Colonic mucosa (tissue), 4 donors: ENCODE measurements at places on chromosomes 13 and 19. TPM values are rescaled to one million over a fixed set of nuclear protein-coding genes. Genes with fewer than 3 reads are reported as not detected.
A peak's percentile ranks its signal among the peaks of the same experiment; 100 is the strongest.

DNA sequence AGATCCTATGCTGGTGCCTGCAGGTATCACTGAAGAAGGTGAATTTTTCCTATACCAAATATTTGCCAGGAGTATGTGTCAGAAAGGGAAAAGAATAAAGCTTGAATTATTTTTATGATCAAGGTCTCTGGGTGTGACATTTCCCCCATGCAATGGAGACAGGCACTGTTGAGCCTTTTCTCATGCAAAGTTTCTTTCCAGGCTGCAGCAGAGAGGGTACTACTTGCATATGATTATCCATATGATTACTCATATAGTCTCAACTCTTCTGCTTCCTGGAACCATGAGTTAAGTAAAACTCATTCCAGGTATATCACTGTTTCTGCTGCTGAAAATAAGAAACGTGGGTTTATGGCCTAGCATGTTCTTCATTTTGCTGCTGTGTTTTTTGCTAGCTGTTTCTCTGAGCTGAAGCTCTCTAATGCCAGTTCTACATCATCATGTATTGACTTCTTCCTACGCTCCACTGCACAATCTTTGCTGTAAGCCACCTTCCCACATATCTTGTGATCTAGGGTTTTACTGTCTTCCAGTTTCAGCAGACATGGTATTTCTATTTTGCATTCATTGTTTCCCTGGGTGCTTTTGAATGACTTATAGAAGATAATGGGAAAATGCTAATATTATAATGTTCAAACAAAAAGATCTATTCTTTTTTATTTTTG, 278.7 kb upstream of the GPC6 start:
- no peak overlapping the region for H3K27ac ChIP-seq
- no peaks in the 10 kb centered on the region for H3K27me3 ChIP-seq
- no peak overlapping the region for H3K4me3 ChIP-seq
- no peak for DNase-seq
- H3K36me3 ChIP-seq, result no peaks in the 10 kb centered on the region

DNA sequence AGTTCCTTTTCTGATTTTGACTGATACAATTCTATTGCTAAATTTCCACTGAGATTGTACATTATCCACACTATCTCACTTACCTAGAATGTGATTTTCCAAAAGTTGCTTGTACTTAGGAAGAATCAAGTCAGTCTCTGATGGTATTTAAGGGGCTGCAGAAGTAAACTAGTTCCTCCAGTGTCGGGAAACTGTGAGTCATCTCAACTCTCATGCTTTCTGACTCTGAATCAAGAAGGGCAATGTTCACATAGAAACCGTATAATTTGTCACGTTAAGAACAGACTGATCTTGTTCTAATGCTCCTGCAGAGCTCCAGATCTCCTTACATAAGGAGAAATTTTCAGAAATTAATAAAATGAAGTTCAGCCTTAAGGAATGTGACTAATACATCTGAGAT, 369.3 kb downstream of the KLF5 start:
- no peak for DNase-seq
- no peak overlapping the region for H3K27ac ChIP-seq
- H3K4me3 ChIP-seq, result no peak overlapping the region
- H3K4me1 ChIP-seq, result peaks cover 5% of the 10 kb centered on the region
- no peaks in the 10 kb centered on the region for H3K27me3 ChIP-seq

DNA sequence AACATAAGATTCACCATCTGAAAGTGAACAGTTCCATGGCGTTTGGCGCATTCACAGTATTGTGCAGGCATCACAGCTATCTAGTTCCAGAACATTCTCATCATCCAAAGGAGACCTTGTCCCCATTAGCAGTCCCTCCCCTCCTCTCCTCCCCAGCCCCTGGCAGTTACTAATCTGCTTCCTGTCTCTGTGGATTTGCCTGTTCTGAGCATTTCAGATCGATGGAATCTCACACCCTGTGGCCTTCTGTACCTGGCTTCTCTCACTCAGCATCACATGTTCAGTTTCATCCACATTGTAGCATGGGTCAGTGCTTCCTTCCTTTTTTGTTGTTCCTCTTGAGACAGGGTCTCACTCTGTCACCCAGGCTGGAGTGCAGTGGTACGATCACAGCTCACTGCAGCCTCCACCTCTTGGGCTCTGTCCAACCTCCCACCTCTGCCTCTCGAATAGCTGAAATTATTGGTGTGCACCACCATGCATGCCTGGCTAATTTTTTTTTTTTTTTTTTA, 34.6 kb downstream of the CRTC1 start:
- no peak for DNase-seq
- H3K27me3 ChIP-seq, result no peaks in the 10 kb centered on the region
- no peaks in the 10 kb centered on the region for H3K4me1 ChIP-seq
- H3K27ac ChIP-seq, result no peak overlapping the region
- no peak overlapping the region for H3K4me3 ChIP-seq

- peak; percentile 92 for DNase-seq
- no peaks in the 10 kb centered on the region for H3K36me3 ChIP-seq
- peak overlapping the region; percentile 17 for H3K27ac ChIP-seq
- no peaks in the 10 kb centered on the region for H3K4me1 ChIP-seq
- H3K27me3 ChIP-seq, result no peaks in the 10 kb centered on the region
These were observed 9.5 kb upstream of the INSL3 start for GRCh38 chr19:17830567-17831418.

GRCh38 chr19:14580623-14581237, 2.2 kb upstream of the CLEC17A start:
- H3K36me3 ChIP-seq, result no peaks in the 10 kb centered on the region
- no peaks in the 10 kb centered on the region for H3K4me1 ChIP-seq
- H3K4me3 ChIP-seq, result no peak overlapping the region
- no peak overlapping the region for H3K27ac ChIP-seq

GRCh38 chr13:43307921-43308433, 284.6 kb downstream of the DNAJC15 start:
- no peaks in the 10 kb centered on the region for H3K27me3 ChIP-seq
- H3K36me3 ChIP-seq, result no peaks in the 10 kb centered on the region

- no peaks in the 10 kb centered on the region for H3K36me3 ChIP-seq
- H3K4me3 ChIP-seq, result no peak overlapping the region
- H3K27ac ChIP-seq, result no peak overlapping the region
- no peak for DNase-seq
- H3K27me3 ChIP-seq, result no peaks in the 10 kb centered on the region
These were observed 589.9 kb downstream of the GPC5 start for GRCh38 chr13:91988331-91988730.

GZMM gene
- 0.61 TPM for total RNA-seq
